CD4-positive, alpha-beta T cell treated with Interleukin-15 for 1 hour (primary cell): ENCODE measurements at places on chromosomes 12 and 14.
A peak's percentile ranks its signal among the peaks of the same experiment; 100 is the strongest.

DNA sequence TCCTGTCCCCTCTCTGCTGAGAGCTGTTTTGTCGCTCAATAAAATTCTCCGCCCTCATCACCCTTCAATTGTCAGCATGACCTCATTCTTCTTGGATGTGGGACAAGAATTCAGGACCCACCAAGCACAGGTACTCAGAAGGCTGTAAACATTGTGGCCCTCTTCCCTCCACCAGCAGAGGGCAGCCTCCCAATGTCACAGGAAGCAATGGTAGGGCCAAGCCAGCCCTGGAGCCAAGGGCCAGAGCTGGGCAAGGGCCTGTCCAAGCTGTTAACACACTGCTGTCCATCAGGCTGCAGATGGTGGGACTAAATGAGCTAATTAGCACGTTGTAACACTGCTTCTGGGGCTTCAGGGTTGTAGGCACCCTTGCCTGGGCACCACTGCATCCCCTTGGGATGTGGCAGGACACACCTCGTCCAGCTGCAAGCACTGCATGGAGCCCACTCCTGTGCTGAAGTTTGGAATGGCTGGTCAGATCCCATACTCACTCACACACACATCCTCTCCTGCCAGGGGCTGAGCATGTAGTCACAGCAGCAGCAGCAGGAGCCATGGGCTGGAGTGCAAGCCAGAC is 62.7 kb upstream of the HECTD1 start:
- DNase-seq: no peak

DNA sequence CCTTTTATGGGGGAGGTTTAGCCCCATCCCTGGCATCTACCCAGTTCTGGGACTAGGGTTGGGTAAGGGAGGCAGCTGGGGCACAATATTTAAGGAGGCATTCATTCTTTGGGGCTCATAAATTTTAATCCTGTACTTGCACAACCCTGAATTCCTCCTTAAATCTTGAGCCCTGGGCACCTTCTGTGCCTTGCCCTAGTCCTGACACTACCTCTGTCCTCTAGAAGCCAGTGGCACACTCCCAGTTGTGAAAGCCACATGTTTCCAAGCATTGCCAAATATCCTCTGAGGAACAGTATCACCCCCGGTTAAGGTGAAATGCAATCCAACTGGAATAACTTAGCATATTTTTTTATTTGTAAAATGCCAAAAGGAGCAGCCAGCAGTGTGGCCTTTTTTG is 36.6 kb downstream of the SLC16A7 start:
- DNase-seq: no peak

- no peak for DNase-seq
Measured at GRCh38 chr14:63909984-63910383, 57.2 kb downstream of the SYNE2 start.

GRCh38 chr14:80678436-80678835 is 263.1 kb downstream of the CEP128 start:
- no peak for DNase-seq

DNA sequence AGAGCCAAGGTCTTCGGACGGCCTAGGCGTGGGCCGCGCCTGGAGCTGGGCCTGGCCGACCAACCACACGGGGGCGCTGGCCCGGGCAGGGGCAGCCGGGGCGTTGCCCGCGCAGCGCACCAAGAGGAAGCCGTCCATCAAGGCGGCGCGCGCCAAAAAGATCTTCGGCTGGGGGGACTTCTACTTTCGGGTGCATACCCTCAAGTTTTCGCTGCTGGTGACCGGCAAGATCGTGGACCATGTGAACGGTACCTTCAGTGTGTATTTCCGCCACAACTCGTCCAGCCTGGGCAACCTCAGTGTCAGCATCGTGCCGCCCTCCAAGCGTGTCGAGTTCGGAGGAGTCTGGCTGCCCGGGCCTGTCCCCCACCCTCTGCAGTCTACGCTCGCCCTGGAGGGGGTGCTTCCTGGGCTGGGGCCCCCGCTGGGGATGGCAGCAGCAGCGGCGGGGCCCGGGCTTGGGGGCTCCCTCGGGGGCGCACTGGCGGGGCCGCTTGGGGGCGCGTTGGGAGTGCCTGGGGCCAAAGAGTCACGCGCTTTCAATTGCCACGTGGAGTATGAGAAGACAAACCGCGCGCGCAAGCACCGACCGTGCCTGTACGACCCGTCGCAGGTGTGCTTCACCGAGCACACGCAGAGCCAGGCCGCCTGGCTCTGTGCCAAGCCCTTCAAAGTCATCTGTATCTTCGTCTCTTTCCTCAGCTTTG is 4.4 kb upstream of the SHMT2 start:
- peak; percentile 73 for DNase-seq

GRCh38 chr14:102479777-102480176 is 29.8 kb downstream of the ANKRD9 start:
- DNase-seq: no peak

DNA sequence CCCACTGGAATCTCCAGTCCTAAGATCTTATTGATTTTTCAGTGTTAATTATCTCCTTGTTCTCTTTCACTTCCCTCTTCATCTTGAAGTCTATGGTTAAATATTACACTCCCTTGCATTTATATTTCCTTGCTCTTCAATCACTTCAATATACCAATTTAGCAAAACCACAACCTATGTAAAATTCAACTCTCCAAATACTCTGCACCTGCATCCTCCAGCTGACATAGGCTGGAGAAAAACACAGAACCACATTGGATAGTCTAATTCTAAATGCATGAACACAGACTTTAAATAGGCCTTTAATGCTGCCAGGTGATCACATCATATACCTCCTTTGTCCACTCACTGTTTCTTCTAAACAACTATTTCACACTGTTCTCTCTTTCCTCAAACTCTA is 253.8 kb upstream of the GARIN6 start:
- DNase-seq: no peak

DNA sequence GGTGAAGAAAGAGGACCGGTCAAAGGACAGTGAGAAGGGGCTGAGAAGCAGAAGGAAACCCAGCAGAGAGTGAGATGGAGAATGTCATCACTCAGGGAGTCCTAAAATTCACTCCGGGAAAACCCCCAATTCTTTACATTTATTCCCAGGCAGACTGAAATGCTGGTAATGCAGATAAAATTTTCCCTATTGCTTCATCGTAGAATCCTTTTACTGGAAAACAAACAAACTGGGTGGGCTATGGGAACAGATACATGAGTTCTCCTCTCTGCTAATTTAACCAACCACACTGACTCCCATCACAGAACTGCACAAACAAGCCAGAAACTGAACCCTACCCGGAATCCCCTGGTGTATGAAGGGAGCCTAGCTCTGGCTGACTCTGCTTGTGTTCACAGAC is 20.9 kb downstream of the HEBP1 start:
- no peak for DNase-seq

DNA sequence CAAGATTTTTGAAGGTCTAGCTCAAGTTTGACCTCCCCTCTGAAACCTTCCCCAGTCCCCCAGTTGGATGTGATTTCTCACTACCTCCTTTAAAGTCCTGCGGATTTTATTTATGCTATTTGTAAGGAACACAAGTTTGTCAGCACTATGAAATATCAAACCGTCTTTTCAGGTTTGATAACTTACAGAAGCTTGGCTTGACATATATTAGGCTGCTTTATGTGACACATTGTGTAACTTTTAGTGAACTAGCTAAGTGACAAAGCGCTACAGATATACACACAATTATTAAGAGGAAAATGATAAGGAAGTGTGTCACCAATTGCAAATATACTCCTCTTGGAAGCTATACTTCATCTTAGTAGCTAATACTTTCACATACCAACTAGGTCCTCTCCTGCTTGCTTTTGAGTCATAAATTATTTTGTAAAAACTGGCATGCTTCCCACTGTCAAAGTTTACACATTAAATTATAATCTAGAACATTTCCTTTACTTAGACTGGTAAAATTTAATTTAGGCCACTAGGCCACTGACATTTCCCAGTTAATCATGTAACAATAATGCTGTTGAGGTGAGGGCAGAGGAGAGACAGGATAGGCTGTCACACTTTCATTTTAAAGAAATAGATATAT is 149.5 kb downstream of the TMTC3 start:
- no peak for DNase-seq

DNA sequence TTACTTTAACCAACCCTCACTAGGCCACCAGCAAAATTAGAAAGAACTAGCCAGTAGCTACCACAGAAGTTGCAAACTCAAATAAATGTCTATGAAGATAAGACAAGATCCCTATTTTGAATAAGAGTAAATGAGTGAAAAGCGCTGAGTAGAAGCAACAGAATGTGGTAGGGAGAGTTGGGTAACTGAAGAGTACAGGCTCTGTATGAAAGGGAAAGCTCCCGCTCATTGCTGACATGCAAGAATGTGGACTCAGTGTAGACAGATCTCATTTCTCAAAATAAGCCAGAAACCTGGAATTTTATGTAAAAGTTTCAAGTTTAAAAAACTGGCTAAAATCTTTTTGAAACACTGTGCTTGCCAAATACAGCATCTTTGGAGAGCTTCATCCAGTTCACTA is 63.9 kb downstream of the NAV3 start:
- no peak for DNase-seq

GRCh38 chr14:102733326-102733725 is 43.9 kb upstream of the TRAF3 start:
- no peak for DNase-seq

- no peak for DNase-seq
Measured at GRCh38 chr14:45728434-45729225, 475.6 kb upstream of the MIS18BP1 start.

DNA sequence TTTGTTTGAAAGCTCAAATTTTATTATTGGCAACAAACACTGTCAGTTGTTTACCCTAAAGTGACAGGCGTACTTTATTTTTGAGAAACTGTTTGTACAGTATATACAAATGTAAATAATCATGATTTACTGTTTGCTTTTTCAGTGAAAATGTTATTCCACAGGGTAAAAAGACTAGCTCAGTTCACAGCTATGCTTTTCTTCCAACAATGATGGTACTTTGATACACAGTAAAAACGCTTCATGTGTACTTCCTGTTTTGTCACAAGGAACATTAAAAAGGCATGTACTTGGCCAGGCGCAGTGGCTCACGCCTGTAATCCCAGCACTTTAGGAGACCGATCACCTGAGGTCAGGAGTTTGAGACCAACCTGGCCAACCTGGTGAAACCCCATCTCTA is 53.7 kb downstream of the MON2 start:
- no peak for DNase-seq

GRCh38 chr14:64943556-64943955 is 1.0 kb upstream of the GPX2 start:
- DNase-seq: no peak

GRCh38 chr12:40168001-40168400 is 56.8 kb upstream of the LRRK2 start:
- DNase-seq: no peak

DNA sequence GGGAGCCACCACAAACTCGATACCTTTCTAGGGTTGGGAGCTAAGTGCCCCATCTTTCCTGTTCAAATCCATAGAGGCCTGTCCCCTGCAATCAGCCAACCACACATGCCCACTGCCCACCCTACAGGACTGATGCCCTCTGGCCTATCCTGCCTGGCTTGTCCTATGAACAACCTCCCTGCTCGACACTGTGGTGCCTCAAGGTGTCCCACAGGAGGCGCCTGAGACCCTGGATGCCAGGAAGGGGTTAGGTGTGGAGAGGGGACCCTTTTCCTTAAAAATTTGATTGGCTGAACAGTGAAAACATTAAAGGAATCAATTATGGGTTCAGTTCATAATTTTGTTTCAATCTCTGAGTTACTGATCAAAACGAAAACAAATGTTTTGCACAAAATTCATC is 97.3 kb upstream of the FZD10 start:
- no peak for DNase-seq

DNA sequence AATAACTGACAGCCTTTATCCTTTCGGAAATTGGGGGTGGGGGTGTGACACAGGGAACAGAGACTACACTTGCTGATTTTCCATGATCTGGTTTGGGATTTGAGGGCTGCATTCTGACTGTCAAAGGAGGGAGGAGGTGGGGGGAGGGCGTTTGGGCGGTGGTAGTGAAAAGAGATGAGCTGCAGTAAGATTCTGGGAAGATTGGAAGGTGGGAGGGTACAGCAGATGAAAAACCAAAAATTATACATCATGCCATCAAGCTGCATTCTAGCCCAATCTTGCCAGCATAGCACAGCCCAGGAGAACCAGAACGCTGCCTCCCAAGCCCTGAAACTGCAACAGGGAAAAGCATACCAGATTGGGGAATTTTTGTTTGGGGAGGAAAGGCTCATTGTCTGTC is 2.4 kb downstream of the RND1 start:
- DNase-seq: no peak

GRCh38 chr12:27424631-27425230 is 21.8 kb upstream of the SMCO2 start:
- no peak for DNase-seq

DNA sequence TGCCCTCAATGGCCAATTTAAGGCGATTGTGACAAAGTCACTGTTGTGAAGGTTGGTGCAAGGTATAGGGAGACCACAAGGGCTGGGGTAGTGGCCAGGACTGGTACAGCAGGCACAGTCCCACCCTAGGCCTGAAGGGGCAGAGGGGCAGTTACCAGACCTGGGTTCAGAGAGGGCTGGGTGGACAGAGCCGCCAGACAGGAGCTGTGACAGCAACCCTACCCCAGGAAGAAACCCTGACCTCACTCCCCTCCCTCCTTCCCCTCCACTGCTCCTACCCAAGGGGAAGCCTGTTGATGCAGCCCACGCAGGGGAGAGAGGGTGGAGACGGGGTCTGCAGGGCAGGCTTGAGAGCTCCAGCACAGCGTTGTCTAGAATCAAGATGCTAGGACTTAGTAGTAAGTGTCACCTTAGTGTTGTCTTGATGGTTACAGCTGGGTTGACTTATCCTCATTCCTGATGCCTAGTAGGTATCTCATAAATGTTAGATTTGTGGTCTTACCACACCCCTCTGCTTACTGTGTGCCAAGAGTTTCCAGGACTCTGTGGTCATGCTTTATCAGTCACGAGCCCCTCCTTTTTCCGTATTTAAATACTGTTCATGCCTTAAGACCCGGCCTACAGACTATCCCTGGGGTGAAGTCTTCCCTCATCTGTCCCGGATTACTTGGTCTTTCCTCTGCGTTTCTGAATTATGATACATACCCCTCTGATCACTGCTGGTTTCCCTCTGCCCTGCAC is 14.4 kb downstream of the EML1 start:
- DNase-seq: no peak

DNA sequence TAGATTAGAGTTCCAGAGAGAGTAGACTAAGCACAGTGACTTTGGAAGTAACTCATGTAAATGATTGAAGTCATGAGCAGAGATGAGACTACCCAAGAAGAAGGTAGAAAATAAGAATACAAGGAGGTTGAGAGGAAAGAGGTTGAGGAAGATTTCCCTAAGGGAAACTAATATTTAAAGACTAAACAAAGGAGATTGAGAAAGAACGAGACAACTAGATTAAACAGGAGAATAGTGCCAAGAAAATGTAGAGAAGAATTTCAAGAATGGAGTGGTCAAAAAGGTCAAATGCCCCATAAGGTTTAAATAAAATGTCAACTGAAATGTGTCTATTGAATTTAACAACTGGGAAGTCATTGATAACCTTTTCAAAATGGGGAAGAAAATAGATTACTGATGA is 59.0 kb downstream of the RPS29 start:
- DNase-seq: no peak

GRCh38 chr12:46558677-46559076 is 186.1 kb upstream of the SLC38A2 start:
- no peak for DNase-seq

GRCh38 chr12:52726451-52726850 is 23.1 kb upstream of the KRT77 start:
- no peak for DNase-seq

GRCh38 chr14:20434701-20435581 is 1.0 kb downstream of the KLHL33 start:
- DNase-seq: no peak
